Activated T-helper 2 cell treated with anti-CD3 and anti-CD28 coated beads, Interferon-gamma antibody, Interleukin-2, Interleukin-4, amounts not matched to agents 10 μg/mL and 5 μg/mL and 100 μg/mL, durations not matched to agents 14 hours and 24 hours and 36 hours (primary cell): ENCODE measurements at places on chromosomes 7 and 10. TPM values are rescaled to one million over a fixed set of nuclear protein-coding genes. Genes with fewer than 3 reads are reported as not detected.

Gene CUBN
- total RNA-seq: 0.11 and 0.30 TPM in 2 replicates

Gene SEMA3D
- total RNA-seq: 0.09 and 0.11 TPM in 2 replicates

Gene CYP26C1
- total RNA-seq: 0.05 TPM in 1 of 2 replicates, not detected in the other

Gene PDE6C
- total RNA-seq: not detected in 2 replicates

Gene NUP205
- total RNA-seq: 119 and 127 TPM in 2 replicates
